GM12891 (cell line): ENCODE measurements at places on chromosomes 11 and 22.

DNA sequence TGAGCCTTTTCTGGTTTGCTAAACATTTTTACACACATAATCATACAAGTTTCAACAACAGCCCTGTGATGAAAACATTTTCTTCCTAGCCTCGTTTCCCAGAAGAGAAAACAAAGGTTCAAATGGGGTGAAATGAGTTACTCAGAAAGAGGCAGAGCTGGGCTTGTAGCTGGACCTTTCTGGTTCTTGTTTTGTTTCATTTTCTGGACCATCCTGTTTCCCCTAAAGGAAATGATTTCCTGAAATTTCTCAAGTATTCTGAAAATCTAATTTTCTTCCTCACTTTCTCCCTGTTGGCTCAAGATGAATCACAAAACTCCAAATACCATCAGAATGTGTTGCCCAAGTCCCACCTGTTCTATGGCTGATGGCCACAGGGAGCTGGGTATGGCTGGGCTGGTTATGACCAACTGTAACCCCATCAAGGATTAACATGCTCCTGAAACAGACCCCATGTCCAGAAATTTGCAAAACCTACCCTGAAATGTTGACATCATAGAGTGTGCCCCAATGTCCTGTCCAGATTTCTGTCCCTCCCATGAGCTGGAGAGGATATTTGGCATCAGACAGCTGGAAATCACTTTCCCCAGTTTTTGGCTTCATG lies 6.7 kb upstream of the APOL4 start:
- no peak for DNase-seq

DNA sequence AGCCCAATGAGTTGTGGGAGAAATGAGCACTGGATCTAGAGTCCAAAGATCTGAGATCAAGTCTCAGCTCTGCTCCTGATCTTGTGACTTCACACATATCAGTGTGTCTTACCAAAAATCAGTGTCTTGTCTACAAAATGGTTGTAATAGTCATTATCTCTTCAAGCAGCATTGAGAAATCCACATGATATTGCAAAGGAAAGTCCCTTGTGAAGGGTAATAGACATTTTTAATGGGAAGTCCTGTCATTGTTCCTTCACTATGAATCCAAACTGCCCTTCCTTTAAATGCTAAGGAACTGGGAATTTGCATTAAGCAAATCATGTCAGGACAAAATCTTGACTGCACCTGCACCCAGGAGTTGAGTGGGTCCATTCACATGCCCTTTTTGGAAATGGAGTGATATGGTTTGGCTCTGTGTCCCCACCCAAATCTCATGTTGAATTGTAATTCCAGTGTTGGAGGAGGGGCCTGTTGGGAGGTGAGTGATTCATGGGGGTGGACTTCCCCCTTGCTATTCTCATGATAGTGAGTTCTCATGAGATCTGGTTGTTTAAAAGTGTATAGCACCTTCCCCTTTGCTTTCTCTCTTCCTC lies 51.1 kb downstream of the COMMD9 start:
- DNase-seq: no peak

GRCh38 chr11:65221026-65221425 lies 39.3 kb downstream of the CAPN1 start:
- DNase-seq: no peak

GRCh38 chr22:39501644-39502108 lies 414 bp upstream of the MIEF1 start:
- DNase-seq: no peak

DNA sequence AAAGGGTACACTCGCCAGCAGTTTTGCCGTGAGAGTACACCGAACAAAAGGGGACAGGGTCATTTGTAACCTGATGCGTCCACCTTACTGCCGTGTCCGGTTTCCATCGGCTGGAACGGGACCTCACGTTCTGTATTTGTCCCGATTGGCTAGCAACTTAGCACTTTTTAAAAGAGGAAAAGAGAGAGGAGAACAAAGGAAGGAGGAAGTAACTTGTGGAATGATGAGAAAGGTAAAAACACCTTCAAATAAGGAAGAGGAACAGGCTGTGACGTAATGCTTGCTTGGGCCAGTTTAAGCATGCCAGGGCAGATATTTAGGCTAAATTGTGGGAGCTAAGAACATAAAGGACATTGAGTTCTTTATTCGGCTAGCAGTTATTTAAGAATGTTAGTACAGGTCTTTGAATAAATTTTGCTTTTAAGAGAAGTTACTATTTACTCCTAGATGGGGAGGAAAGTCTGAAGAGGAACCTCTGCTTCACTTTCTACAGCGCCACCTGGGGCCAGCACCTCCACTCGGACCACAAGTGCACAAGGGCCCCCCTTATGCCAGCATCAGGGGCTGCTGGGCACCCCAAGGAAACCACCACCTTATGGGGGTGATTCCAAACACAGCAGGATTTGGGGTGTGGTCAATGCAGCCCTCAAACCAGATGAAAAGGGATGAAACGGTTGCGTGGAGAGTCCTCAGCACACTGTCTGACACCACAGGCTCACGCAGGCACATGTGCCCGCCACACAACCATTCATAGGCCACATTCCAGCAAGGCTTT lies 5.8 kb downstream of the ARSA start:
- DNase-seq: no peak

- DNase-seq: no peak
These were observed 64.3 kb downstream of the SMIM38 start for GRCh38 chr11:69219991-69220390.

DNA sequence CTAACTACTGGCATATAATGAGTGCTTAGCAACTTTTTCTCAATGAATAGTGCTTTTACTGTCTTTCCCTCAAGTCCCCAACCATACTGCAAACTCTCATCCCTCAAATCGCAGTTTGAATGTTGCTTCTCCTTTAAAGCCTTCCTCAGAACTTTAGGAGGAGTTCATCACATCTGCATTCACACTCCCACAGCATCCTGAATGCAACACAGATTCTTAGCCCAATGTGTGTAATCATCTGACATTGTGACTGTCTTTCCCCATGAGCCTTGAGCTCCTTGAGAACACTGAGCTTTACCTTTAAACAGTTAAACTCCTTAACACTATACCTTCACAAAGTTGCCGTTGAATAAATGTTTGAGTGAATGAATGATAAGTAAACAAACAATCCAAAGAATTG lies 81.7 kb upstream of the FAM181B start:
- no peak for DNase-seq

DNA sequence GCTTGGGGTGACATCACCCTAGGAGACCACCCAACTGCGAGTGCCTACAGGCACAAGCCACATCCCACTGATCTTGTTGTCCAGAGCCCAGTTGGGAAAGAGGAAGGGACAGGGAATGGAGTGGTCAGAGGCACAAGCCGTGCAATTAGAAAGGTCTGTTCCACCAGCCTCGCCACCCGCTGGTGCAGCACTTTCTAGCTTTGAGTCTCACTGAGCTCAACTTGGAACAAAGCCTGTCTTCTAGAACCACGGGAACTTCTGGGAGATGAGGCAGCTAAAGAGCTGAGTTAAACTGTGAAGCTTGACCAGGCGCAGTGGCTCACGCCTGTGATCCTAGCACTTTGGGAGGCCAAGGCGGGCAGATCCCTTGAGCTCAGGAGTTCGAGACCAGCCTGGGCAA lies 29.3 kb downstream of the TPBGL start:
- DNase-seq: no peak
